CD4-positive, CD25-positive, alpha-beta regulatory T cell (primary cell): ENCODE measurements at places on chromosomes 13 and 19.

- peak; percentile 92 for DNase-seq
Observed at GRCh38 chr13:113208421-113209335, at the start of gene PCID2. PCID2 (minus strand) TSS chr13:113208669; CDS start chr13:113208634, 35 bp downstream.

GRCh38 chr13:37899753-37900152 is 30.2 kb upstream of the TRPC4 start:
- no peak for DNase-seq

DNA sequence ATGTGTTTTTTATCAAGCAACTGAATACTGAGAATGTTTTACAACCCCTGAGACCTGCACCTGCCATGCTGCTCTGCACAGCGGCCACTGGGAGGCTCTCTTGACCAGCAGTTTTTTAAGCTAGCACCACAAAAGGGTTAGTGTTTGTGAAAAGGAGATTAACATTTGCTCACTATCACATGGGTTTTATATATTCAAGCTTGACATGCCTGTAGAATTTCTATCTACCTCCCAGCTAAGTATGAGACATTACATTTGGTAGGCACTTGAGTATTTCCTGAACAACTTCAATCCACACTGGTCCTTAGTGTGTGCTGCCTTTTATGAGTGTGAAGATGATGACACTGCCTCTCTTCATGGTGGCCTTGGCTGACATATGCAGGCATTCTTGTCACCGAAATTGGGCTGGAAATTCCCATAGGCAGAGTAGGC is 1238.9 kb downstream of the UQCRFS1 start:
- no peak for DNase-seq

GRCh38 chr13:55577847-55578210 is 1562.9 kb upstream of the PRR20A start:
- no peak for DNase-seq

GRCh38 chr19:1779574-1779973 is 26.3 kb downstream of the ONECUT3 start:
- DNase-seq: no peak

- no peak for DNase-seq
Observed at GRCh38 chr13:60318186-60318585, 78.8 kb upstream of the TDRD3 start.
